ENCODE measurements at places on chromosomes 5 and 9.

- DNase-seq, result no peak
Measured at GRCh38 chr5:176883700-176884570, 15.2 kb downstream of the HK3 start.

DNA sequence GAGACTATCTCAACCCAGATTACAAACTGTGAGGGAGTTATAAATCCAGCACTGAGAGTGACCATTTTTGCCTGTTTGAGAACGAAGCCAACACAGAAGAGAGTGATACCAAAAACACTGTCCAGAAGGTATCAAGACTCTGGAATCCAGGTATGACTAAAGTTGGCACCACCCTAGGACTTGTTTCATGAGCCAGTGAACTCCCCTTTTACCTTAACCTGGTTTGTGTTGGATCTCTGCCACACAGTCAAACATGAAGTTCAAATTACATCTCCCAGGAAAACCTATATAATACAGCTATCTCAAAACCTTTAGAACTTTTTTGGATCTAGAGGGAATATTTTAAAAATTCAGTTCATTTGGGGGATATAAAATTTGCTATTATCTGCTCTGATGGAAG lies 11.4 kb downstream of the ZBTB5 start:
- no peak for DNase-seq

DNA sequence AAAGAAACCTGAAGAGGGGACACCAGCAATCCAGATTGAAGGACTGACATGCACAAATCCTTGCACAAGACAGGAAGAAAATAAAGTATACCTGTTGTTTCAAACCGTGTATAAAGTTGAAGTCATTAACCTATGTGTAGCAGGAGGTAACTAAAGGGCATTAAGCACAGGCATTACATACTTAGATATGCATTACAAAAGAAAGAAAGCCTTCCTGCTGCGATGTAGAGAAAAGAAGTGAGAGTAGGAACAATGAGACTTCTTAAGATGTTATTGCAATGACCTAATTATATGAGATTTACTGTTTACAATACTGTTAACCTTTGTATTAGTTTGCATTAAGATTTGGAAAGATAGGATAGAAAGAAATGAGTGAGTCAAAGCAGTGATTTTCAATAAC lies 308.9 kb upstream of the PTPRD start:
- DNase-seq, result no peak

DNA sequence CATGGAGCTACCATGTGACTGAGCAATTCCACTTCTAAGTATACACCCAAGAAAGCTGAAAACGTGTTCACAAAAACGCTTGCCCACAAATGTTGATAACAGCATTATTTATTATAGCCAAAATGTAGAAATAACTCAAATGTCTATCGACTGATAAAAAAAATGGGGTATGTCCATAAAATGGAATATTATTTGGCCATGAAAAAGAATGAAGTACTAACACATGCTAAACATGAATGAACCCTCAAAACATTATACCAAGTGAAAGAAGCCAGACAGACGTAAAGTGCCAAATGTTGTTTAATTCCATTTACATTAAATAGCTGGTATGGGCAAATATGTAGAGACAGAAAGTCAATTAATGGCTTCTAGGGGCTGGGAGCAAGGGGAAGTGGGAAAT lies 184.9 kb upstream of the IRX2 start:
- no peak for DNase-seq

- no peak for DNase-seq
Measured at GRCh38 chr5:71492817-71493615, 37.6 kb downstream of the BDP1 start.

GRCh38 chr9:85162822-85163221 lies 493.3 kb downstream of the NTRK2 start:
- DNase-seq, result no peak

- no peak for DNase-seq
Measured at GRCh38 chr5:68682400-68683160, 411.2 kb upstream of the SLC30A5 start.
